ENCODE measurements at places on chromosomes 7 and 10. TPM values are rescaled to one million over a fixed set of nuclear protein-coding genes. Genes with fewer than 3 reads are reported as not detected.

The PLCE1 gene
- 2.1 TPM for polyA plus RNA-seq

The AKR1C2 gene
- 507 TPM for polyA plus RNA-seq

The ZNF735 gene
- not detected for polyA plus RNA-seq

The CRYGN gene
- polyA plus RNA-seq, result not detected

The CEP41 gene
- polyA plus RNA-seq, result 2.2 TPM

All from stomach (tissue), 19 donors.